MM.1S (cell line): ENCODE measurements at places on chromosomes 12 and 14.

- no peak for DNase-seq
These were observed 217.5 kb upstream of the LHX5 start for GRCh38 chr12:113689047-113689610.

- DNase-seq, result peak; percentile 23
These were observed 359.9 kb downstream of the RGS6 start for GRCh38 chr14:72291908-72292688.

- DNase-seq, result no peak
These were observed 8.6 kb upstream of the ETFBKMT start for GRCh38 chr12:31650918-31651317.

DNA sequence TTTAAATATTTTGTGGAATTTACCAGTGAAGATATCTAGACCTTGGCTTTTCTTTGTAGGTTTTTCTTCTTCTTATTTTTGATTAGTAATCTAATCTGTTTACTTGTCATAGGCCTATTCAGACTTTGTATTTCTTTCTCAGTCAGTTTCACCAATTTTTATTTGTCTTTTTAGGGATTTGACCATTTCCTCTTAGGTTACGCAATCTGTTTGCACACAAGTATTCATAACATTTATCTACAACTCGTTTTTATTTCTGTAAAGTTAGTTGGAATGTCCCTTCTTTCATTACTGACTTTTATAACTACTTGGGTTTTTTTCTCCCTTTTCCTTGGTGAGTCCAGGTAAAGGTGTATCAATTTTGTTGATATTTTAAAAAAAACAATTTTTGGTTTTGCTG lies 545.7 kb downstream of the AACS start:
- DNase-seq, result no peak

GRCh38 chr12:48767047-48767446 lies 21.8 kb downstream of the ADCY6 start:
- DNase-seq, result no peak

- DNase-seq, result no peak
These were observed 6.6 kb downstream of the LHX5 start for GRCh38 chr12:113464852-113465719.

GRCh38 chr12:6840330-6840729 lies 395 bp upstream of the GNB3 start:
- no peak for DNase-seq

DNA sequence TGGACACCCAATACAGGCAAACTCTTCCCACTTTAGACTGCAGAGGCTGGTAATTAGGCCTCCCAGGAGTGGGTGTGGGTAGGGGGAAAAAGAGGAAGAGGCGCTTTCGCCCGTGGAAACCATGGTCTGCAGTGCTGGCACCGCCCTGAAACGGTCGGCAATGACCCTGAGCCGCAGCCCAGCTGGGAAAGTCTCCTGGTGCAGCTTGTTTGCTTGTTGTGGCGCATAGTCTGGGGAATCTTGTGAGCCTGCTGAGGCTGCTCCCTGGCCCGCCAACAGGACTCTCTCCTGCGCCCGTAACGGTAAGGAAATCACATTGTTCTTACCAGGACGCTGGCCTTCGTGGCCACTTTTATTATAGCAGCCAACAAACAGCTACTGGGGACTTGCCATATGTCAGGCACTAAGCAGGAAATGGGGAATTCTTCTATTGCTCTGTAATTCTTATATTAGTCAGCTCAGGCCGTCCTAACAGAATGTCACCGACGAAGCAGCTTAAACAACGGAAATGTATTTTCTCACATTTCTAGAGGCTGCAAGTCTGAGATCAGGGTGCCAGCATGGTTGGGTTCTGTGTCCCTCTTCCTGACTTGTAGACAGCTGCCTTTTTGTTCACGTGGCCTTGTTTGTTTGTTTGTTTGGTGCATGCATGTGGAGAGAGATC lies 52.5 kb upstream of the RIN3 start:
- DNase-seq, result no peak

GRCh38 chr14:67633451-67634147 lies 13.9 kb downstream of the ARG2 start:
- no peak for DNase-seq

GRCh38 chr12:6074979-6075585 lies 49.4 kb downstream of the VWF start:
- peak; percentile 20 for DNase-seq

- no peak for DNase-seq
These were observed 154.7 kb downstream of the SLC38A4 start for GRCh38 chr12:46671102-46671501.

- DNase-seq, result no peak
These were observed 62.7 kb downstream of the CHST11 start for GRCh38 chr12:104519190-104520019.

- no peak for DNase-seq
These were observed 12.3 kb upstream of the RTRAF start for GRCh38 chr14:51977075-51977474.

- DNase-seq, result no peak
These were observed 2.3 kb upstream of the OTX2 start for GRCh38 chr14:56812364-56813141.

- DNase-seq, result no peak
These were observed 6.5 kb downstream of the KRT5 start for GRCh38 chr12:52513736-52514135.

- DNase-seq, result no peak
These were observed 93.3 kb upstream of the RIC8B start for GRCh38 chr12:106681210-106681609.

- DNase-seq, result no peak
These were observed 122.4 kb downstream of the FIGNL2 start for GRCh38 chr12:51726161-51726560.

GRCh38 chr12:76391461-76391860 lies 43.2 kb upstream of the BBS10 start:
- DNase-seq, result no peak

DNA sequence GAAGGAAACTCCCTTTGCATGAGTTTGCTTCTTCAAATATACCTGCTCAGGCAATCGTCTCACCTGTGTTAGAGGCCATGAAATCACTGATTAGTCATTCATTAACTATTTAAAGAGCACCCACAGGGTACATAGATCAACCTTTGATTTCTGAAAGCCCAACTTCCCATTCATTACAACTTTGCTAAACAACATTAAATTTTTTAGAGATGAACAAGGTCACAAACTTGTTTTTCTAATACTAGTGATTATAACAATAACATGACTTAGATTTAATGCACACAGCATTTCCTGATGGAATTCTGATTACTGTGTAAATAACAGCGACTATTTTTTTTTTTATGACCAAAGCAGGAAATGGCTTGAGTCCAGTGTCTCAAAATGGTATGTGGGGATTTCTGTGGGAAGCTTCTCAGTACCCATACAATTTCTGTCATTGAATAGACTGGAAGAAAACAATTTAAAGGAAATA lies 5.4 kb upstream of the ERO1A start:
- no peak for DNase-seq

DNA sequence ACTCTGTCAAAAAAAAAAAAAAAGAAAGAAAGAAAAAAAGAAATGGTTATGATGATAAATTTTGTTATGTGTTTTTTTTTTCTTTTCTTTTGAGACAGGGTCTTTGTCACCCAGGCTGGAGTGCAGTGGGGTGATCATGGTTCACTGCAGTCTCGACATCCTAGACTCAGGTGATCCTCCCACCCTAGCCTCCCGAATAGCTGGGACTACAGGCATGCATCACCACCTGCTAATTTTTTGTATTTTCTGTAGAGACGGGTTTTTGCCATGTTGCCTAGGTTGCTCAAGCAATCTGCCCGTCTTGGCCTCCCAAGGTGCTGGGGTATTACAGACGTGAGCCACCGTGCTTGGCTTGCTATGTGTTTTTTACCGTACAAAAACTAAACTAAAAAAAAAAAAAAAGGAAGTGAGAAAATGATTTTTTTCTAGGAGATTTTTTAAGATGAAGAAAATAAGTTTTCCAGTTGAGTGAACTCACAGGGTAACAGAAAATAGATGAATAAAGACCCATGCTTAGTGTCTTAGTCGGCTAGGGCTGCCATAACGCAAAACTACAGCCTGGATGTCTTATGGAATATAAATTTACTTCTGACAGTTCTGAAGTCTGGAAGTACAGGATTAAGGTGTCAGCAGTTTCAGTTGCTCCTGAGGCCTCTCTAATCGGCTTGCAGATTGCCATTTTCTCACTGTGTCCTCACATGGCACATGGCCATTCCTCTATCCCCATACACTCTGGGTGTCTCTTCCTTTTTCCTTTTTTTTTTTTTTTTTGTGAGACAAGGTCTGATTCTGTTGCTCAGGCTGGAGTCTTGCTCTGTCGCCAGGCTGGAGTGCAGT lies 13.2 kb upstream of the APOF start:
- DNase-seq, result peak; percentile 14

DNA sequence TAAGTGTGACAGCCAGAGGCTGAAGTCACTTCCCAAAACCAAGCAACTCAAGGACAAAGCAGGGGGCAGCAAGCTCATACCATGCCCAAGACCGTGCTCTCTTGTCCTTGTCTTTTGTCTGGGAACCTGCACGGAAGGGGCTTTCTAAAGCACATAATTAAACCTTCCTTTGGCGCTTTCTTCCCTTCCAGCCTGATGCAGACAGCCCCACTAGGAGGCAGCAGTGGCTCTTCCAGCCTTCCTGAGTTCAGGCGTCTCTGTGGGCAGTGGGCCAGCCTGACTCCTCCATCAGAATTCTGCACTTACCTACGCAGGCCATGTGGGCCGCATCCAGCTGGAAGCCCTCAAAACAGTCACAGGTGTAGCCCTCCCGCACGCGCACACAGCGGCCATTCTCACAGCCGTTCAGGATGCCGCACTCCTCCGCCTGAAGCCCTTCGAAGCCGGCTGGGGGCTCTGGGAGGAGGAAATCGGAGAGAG lies 7.6 kb downstream of the ISCA2 start:
- DNase-seq, result no peak

GRCh38 chr14:67623114-67623513 lies 3.4 kb downstream of the ARG2 start:
- no peak for DNase-seq

GRCh38 chr14:57161583-57162234 lies 107.0 kb downstream of the EXOC5 start:
- DNase-seq, result no peak

DNA sequence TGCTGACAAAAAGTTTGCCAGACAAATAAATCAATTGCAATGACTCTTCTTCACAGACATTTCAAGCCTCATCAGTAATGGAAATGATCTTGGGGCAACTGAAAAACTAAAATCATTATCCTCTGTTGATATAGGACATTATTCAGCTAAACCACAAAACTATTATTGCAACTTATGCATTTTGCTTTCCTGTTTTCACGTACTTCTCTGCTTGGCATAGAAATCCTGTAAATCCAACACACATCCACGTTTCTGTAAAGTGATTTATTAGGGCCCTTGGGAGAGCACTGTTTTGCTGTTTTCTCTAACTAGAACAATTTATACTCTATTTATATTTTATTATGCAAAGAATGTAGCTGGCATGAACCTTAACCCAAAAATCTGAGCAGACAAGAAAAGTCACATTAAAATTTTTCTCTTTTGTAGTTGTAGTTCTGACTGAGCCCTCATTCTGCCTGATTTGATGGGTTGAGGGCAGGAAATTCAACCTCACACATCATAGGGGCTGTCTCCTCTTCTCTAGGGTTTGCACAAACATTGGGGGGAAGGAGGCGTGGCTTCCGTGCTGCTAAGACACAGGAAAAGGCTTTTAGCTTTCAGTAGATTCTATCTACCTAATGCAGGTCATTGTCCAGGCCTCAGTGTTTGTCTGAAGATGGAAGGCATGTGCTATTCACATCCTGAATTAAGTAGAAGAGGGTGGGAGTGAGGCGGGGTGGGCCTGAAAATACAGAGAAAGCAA lies 11.5 kb upstream of the NUP107 start:
- no peak for DNase-seq

DNA sequence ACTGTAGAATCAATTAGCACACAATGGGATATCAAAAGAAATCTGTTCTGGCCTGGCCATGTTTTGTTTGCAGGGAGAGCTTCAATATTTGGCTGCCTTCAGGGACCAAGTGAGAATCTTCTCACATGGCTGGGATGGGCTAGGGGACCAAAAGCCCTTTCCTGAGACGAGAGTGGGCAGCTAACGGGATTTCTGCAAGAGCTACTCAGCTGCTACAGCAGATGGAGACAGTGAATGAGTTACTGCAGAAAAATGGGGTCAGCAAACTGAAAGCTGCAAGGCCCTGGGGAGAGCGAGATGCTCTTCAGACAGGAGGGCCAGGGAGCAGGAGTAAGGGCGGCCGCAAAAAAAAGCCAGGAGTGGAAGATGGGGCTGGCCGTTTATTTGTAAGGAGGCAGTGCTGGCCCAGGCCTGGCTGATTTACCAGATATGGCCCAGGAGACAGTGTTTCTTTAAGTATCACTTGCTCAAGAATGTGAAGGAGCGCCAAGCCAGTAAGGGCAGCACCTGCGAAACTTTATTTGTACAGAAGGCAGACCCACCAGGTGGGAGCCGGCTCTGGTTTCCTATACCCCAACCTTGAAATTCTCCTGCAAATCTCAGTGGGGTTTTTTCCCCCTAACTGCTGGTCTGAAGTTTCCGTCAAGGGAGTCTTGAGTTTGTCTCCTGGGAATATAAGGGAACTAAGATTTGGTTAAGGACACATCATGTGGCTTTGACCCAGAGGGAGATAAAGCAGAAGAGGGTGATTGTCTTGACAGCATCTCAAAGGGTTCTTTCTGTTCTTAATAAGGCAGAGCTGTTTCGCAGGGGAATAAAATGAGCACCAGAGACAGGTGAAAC lies 57.8 kb downstream of the SSH1 start:
- no peak for DNase-seq

DNA sequence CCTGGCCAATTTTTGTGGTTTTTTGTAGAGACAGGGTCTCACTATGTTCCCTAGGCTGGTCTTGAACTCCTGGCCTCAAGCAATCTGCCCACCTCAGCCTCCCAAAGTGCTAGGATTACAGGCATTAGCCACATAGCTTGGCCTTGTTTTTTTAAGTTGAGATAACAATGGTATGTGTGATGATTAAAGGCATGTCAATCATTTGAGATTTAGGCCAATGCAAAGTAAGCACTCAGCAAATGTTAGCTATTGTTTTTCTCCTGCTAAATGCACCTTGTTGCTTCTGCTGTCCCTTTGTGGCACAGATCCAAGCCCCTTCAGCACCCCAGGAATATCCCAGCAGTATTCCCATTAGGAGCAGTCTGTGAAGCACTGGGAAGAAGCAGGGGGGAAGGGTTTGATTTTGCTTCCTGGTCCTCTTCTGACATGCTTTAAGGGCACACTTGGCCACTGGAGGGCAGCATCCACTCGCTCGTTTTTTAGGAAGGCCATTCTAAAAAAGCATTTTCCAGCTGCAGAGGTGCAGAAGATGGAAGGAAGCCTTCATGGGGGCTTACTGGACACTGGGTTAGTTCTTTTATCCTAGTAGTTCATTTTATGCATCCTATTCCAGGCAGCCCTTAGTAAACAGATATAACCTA lies 70.2 kb upstream of the ZFP36L1 start:
- peak; percentile 39 for DNase-seq

- DNase-seq, result peak; percentile 78
These were observed 117.2 kb downstream of the PPM1H start for GRCh38 chr12:62817556-62818271.

DNA sequence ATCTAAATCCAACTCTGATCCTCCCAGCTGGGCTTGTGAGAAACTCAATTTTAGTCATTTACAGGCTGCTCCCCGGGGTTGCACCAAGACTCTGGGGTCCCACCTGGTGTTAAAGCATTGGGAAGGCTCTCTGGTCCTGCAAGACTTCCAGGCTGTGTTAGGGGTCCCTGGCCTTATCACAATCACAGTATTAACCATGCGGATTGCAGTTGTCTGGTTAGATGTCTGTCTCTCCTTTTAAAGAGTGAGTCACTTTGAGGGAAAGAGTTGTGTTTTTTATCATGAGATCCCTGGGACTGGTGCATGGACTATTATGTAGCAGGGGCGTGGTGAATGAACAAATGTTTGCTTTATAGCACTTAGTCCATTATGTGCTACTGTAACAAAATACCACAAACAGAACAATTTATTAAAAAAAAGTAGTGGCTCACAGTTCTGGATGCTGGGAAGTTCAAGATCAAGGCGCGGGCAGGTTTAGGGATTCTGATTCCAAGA lies 531.4 kb downstream of the FUT8 start:
- no peak for DNase-seq
